ENCODE measurements at places on chromosomes 4 and X. TPM values are rescaled to one million over a fixed set of nuclear protein-coding genes. Genes with fewer than 3 reads are reported as not detected.

Gene TLR1
- 0.25 TPM for total RNA-seq

Gene TEC
- 6.8 TPM for total RNA-seq

Gene MAGEE2
- not detected for total RNA-seq

Gene ARL9
- total RNA-seq, result 0.11 TPM

Gene PAGE4
- 1.3 TPM for total RNA-seq

Gene DDIT4L
- not detected for total RNA-seq

Gene PGRMC2
- 52.4 TPM for total RNA-seq

Gene DMRTC1
- not detected for total RNA-seq

All from K562 (cell line).